ENCODE measurements at places on chromosomes 5 and 9.

- DNase-seq, result no peak
These were observed 111.2 kb downstream of the LRRC70 start for GRCh38 chr5:62689599-62690368.

DNA sequence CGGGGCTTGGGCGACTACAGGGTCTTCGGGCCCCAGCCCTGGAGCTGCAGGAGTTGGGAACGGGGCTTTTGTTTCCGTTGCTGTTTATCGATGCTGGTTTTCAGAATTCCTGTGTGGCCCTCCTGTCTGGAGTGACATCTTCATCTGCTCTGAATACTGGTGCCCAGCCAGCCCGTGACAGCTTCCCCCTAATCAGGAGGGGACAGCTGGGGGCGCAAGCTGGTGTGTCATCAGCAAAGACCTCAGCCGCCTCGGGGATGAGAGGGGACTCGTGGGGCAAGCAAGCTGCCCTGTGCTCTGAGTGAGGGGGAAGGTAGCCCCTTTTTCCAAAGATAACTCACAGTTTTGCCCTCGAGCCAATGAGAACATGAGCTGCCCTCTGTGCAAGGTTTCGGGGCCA is 110.7 kb downstream of the RXRA start:
- DNase-seq, result no peak

DNA sequence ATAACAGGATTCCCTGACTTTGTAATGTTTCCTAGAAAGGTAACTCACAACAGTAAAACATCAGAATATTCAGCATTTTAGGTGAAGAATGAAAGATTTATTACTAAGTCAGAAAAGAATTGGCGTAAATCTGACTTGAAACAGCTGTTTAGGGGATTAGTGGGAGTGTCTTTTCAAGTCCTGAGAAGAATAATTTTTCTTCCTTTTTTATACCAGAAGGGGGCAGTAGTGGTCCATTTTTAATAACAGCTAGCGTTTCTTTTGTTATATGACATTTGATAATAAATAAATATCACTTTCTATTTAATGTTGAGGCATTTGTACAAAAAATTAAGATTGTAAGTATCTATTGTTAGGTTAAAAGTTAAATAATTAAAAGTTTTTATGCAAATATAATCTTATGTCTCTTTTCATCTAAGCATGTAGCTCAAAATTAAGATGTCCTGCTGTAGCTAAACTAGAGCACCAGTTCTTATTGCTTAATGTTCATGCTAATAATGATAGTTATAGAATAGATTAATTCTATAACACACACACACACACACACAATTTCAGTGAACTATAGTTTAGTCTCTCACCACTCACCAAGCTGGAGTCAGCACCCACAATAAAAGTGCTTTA is 258.7 kb upstream of the ARRDC3 start:
- DNase-seq, result no peak

DNA sequence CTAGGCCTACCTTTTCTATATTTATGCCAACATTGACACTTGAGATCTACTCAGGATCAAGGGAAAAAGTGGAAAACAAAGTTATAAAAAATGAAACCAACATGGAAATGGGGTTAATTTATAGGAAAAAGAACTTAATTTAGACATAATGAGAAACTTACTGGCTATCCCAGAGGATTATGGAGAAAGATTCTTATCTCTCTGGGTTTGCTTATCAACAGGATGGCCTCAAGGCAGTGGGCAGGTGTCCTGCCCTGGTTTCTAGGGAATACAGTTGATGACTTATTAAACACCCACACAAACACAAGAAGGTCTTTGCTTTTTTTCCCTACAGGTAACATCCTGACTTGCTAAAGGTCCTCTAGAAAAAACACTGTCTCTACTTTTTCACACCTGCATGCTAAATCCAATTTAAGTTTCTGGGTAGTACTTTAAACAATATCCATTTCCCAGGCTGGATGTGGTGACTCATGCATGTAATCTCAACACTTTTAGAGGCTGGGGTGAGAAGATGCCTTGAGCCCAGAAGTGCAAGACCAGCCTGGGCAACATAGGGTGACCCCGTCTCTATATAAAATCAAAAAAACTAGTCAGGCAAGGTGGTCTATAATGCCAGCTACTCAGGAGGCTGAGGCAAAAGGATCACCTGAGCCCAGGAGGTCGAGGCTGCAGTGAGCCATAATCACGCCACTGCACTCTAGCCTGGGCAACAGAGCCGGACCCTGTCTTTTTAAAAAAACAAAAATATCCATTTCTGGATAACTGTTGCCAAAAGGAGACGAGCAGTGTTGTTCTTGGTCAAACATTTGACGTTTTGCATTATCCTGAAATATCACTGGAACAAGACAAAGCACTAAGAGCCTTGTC is 6.6 kb upstream of the ZNF608 start:
- DNase-seq, result no peak

GRCh38 chr5:136040746-136041415 is 12.1 kb downstream of the TGFBI start:
- DNase-seq, result no peak

GRCh38 chr9:136399176-136400037 is 563 bp downstream of the SNAPC4 start:
- DNase-seq, result no peak

DNA sequence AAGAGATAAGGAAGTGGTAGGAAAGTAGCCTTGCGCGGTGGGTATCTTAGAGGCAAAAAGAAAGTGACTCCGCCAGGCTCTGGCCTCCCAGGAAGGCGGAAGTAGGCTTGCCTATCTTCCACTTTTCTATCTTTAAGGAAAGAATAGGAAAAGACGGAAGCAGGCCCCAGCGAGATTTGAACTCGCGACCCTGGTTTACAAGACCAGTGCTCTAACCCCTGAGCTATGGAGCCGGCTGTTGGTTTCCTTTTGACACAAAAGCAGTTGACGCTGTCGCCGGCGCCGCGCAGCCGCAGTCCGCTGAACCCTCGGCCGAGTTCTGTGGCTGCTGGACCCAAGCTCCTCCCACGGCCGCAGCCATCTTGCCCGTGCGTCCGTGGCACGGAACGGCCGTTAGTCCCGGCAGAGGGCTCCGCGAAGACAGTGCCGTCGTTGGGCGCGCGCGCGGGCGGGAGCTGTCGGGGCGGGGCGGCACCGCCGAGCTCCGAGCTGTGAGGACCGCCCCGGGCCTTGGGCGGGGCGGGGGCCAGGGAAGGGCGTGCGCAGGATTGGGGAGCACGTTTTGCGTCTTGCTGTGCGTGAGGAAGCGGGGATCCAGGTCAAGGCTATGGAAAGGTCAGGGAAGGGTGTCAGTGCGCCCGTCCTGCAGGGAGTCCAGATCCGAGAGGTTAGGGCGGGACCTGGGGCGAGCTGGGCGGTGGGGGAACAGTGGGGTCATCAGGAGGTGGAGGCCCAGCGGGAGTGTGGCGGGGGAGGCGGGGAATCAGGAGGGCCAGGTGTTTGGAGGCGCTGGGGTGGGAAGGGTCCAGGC is 13.3 kb downstream of the TRIM7 start:
- DNase-seq, result peak; percentile 87

DNA sequence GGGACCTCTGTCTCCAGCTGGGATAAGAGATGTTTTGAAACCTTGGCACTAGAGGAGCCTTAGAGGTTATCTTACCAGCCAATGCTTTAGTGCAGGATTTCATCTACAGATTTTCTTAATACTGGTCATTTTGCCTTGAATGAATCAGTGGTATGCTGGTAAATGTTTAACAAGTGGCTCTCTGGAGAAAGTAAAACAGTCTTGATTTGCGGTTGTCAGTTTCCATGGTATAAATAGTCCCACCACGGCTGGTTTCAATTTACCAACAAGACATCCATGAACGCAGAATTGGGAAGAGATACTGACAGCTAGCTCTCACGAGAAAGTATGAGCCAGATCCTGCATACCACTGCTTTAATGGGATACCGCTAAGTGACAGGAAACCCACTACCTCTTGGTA is 56.7 kb upstream of the CXCL14 start:
- no peak for DNase-seq

GRCh38 chr9:134743853-134744252 is 102.2 kb downstream of the COL5A1 start:
- no peak for DNase-seq

GRCh38 chr9:22463205-22463604 is 16.6 kb downstream of the DMRTA1 start:
- DNase-seq, result no peak

Data from activated CD8-positive, alpha-beta memory T cell treated with anti-CD3 and anti-CD28 coated beads for 4 hours (primary cell).